ENCODE measurements at places on chromosomes 11 and 22.

GRCh38 chr11:72026090-72026489 lies 27.4 kb downstream of the IL18BP start:
- DNase-seq: no peak

- DNase-seq: no peak
Measured at GRCh38 chr11:3849297-3849874, 6.1 kb upstream of the STIM1 start.

DNA sequence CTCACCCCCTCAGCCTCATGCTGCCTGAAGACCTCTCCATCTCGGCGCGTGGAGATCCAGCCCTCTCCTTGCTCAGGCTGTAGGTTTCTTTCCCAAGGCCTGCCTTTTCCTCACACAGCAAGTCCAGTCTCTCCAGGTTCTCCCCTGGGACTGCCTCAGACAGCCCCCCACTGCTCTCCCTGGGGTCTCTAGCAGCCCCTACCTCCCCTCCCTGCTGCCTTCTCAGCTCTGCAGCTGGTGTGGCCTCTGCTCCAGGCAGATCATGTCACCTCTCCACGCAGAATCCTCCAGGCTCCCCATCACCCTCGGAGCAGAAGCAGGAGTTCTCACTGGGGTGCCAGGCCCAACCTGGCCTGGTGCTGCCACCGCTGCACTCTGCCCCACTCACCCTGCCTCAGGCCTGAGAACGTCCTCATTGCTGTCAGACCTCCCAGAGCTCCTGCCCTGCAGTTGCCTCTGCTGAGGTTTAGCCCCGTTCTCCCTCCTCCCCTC lies 15.2 kb downstream of the SMARCB1 start:
- DNase-seq: no peak

DNA sequence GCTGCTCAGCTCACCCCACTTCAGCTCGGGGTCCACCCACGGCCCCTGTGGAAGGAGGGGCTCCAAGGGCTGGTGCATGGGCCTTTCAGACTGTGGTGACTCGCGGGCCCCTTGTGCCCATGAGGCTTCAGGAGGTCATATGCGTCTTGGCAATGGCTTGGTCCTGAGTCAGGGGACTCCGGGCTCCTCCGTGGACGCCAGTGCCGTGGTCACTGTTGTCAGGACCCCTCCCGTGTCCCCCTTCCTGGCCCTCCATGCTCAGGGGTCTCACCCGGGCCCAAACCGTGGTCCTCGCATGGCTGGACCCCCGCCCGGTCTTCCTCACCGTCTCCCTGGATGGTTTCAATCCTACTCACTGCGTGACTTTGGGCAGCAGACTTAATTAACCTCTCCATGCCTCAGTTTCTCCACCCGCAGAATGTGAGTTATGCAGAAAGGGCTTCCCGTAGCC lies 436.4 kb downstream of the TBC1D22A start:
- DNase-seq: no peak

DNA sequence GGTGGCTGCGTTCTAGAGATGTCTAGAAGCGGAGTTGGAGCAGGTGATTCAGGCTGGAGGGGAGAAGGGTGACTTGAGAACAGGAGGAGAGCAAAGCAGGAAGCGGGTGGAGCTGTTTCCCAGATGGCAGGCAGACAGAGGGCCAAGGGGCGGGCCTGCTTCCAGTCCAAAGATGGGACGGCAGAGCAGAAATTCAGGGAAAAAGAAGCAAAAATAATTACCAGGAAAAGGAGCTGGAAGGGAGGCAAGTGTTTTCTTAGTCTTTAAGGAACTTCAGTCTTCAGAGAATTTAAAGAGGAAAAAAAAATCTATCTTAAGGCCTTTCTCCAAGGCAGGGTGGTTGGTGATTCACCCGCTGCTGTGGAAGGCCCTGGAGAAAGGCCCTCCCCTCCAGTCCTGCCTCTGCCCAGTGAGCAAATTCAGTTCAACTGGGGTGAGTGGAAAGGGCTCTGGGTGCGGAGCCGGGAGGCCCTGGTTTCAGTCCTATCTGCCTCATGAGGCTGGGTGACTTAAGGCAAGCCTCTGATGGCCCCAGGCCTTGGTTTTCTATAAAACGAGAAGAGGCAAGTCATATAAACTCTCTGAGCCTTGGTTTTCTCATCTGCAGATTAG lies 4.5 kb upstream of the CREB3L1 start:
- DNase-seq: no peak
